ENCODE measurements at places on chromosomes 3 and 15.

- DNase-seq, result no peak
Measured at GRCh38 chr3:50173685-50174516, 17.5 kb upstream of the GNAT1 start.

- no peak for DNase-seq
Measured at GRCh38 chr15:70240082-70240481, 142.4 kb upstream of the TLE3 start.

DNA sequence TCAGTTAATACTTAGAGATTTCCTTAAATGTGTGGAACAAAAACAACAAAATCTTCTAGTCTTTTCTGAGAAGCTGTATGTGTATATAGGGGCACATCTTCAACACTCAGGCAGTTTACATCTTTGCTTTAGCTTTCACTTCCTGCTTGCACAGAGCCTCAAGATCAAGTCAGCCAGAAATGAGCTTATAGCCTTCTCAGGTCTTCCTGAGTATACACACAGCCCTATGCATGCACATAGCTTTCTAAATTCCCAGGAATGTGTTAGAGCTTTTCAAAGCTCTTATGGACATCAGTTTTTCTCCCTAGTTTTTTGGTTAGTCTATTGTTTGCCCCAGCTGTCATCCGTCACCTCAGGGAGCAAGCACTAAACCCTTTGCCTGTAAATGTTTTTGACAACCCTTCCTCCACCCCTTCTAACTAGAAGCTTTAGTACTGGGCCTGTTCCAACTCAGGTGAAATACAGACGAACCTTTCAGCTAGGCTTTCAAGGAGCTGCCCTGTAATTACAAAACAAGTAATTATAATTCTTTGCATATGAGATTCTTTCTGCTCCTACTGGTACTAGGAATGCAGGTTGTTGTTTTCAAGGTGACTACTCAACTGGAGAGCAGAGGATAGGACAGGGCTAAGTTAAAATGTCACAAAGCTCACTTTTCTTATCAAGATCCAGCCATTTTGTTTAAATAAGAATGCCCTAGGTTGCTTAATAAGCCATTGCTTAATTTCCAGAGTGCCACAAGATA, 22.6 kb upstream of the MTMR10 start:
- no peak for DNase-seq

DNA sequence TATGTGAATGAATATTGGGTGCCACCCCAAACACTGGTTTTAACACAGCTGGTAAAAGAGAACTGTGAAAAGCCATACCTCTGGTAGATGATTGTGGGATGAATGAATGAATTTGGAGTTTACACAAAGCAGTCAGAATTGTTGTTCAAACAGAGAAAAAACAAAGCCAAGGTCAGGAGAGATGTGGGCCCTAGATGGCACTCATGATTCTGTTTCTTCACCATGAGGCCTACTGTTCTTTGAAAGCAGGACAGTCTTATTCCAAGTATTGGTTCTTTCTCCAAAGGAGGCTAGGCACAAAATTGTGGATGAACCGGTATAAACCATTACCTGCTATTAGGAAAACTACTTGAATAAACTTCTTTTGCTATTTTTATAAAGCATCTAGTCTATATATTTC, 97.6 kb downstream of the SAMMSON start:
- no peak for DNase-seq

GRCh38 chr15:53872410-53872809, 105.8 kb upstream of the UNC13C start:
- peak; percentile 50 for DNase-seq

GRCh38 chr3:154616298-154616697, 186.3 kb upstream of the GPR149 start:
- no peak for DNase-seq

- no peak for DNase-seq
Measured at GRCh38 chr15:50241684-50242450, 23.7 kb downstream of the HDC start.

- DNase-seq, result no peak
Measured at GRCh38 chr3:11530153-11530721, 113.5 kb downstream of the VGLL4 start.

GRCh38 chr3:48015431-48016180, 610 bp downstream of the MAP4 start:
- DNase-seq, result no peak

DNA sequence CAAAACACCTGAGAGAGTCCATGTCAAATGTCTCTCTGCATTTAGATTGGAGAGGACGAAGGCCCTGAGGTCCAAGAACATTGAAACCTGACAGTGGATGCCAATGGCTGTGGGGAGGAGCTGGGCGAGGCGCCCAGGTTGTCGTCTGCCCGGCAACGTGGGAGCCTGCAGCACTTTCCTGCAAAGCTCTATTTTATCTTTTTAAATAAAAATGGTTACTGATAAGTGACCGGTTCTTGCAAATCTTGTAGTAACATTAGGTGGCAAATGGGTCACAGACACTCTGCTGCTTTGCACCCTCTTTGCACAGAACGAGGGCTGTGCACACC, 19.5 kb upstream of the FANCD2 start:
- DNase-seq, result no peak

GRCh38 chr15:40282869-40283614, at the start of gene ANKRD63:
Gene ANKRD63, minus strand, starts transcription at chr15:40283064. Its CDS starts 478 bp downstream, at chr15:40282586.
- no peak for DNase-seq

DNA sequence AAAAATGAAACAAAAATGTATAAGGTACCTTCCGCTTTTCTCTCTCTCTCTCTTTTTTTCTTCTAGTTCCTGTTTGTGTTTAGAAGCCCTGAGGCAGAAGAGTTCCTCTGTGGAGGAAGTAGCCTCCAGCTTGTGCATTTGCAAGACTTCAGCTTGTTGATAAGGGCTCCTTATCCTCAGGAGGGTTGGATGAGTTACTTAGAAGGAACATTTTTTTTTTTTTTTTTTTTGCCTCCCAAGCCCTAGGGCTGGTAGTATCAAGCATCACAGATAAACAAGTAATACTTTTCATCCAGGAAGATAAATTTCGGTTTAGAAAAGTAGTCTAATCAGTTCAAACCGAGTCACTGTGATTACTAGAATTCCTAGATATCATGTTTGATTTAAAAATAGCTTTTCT, 91.0 kb upstream of the CBLB start:
- peak; percentile 33 for DNase-seq

- no peak for DNase-seq
Measured at GRCh38 chr3:27670619-27671018, 51.5 kb downstream of the EOMES start.

DNA sequence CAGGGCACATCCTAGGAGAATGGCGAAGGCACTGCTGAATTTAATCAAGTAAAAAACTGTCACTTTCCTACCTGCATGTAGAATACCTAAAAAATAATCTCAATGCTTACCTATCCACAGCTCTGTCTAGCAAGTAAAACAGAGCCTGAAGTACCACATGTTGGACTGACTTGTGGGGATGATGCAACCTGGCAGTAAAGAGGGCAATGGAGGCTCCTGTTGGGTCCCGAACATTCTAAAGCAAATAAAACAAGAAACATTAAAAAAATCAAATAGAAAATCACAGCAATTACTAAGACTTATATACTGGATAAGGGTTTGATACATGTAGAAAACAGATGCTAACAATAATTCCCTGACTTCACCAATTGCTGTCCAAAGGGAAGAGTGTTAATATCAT, 56.1 kb downstream of the PTPN9 start:
- no peak for DNase-seq

DNA sequence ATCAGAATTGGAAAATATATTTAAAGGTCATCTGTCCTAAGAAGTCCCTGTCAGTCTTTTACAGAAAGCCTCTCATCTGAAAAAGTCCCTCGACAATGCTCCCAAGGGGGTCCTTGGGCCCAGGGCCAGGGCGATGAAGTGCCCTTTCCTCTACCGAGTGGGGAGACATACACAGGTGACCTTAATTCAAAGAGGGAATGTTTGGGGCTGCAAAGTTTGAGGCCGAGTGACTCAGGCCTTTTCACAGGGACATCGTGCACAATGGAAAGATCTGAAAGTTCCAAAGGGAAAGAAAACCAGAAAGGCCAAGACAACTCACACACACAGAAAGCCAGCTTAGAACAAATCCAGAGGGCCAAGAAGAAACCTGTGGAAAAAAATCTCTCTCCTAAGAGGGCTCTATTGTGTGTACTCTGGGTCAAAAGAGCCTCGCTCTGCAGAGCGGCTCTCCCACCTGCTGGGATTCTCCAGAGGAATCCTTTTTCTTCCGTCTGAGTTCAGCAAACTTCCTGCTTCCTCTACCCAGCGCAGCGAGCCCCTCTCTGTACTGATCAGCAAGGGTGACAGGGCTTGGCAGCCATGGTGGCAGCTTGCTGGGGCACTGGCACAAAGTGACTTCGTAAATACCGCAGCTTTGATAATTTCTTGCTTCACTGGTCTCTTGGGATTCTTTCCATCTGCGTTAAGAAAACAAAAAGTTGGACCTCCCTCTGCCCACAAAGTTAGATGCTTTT, 259.1 kb downstream of the OPA1 start:
- no peak for DNase-seq

DNA sequence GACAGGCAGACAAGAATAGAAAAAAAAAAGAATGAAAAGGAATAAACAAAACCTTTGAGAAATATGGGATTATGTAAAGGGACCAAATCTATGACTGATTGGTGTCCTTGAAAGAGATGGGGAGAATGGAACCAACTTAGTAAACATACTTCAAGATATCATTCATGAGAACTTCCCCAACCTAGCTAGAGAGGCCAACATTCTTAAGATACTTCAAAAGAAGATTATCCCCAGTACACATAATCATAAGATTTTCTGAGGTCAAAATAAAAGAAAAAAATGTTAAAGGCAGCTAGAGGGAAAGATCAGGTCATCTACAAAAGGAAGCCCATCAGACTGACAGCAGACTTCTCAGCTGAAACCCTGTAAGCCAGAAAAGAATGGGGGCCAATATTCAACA, 91.4 kb upstream of the PSMD6 start:
- no peak for DNase-seq

- DNase-seq, result no peak
Measured at GRCh38 chr15:49832511-49832910, 211.7 kb downstream of the DTWD1 start.

DNA sequence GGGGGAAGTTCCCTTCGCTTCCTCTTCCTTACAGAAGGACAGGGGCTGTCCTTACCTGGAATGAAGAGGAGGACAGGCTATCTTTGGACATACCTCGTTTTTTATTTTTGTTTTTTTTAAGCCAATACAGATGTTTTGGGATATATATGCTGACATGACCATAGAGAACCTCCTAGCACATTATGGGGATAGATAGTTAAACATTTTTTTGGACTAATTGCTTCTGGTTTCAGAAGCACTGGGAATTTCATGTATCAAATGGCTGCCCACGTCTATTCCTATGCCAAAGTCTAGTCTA, 238.2 kb upstream of the BHLHE40 start:
- no peak for DNase-seq

DNA sequence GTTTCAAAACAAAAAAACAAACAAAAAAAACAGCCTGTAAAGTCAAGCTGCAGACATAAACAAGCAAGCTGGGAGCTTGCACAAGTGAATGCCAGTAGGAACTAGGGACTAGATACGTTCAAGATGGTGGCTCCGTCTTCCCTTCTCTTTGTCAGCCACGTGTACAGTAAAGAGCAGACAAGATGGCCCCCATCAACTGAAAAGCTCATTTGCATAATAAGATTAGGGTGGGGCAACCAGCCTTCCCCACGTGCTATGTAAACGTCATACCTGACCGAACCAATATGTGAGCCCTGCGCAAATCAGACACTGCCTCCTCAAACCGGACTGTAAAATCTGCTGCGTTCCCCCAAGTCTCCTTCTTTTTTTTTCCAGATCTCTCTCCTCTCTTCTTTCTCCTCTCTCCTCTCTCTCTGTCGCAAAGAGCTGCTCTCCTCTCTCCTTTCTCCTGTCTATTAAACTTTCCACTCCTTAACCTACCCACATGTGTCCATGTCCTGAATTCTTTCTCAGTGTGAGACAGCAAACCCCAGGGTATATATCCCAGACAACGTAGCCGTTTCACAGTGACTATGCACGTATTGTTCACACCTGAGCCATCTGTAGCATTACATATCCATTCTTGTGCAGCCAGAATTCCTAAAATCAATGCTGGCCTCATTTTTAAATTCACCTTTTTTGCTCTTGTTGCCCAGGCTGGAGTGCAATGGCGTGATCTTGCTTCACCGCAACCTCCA, 31.2 kb upstream of the FXR1 start:
- DNase-seq, result no peak

- no peak for DNase-seq
Measured at GRCh38 chr3:16252243-16252978, 12.3 kb downstream of the DPH3 start.

- no peak for DNase-seq
Measured at GRCh38 chr3:141191097-141191749, 40.4 kb upstream of the PXYLP1 start.

DNA sequence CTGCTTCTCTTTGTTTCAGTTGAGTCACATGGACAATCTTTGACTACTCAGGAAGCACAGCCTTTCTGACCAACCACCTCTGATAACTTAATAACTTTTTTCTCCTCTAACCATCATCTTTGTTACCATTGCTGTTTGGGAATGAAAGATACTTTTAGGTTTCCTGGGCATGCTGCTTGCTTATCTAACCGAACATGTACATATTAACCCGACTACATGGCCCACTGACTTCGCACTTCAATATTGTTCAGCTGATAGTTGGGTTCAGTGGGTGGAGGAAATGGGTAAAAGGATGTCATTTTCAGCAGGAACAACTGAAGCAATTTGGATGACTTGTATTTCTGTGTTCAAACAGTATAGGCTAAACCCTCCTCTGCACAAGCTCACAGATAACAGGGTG, 214.3 kb downstream of the SQOR start:
- DNase-seq, result no peak

- no peak for DNase-seq
Measured at GRCh38 chr3:69488026-69488425, 102.1 kb upstream of the FRMD4B start.

DNA sequence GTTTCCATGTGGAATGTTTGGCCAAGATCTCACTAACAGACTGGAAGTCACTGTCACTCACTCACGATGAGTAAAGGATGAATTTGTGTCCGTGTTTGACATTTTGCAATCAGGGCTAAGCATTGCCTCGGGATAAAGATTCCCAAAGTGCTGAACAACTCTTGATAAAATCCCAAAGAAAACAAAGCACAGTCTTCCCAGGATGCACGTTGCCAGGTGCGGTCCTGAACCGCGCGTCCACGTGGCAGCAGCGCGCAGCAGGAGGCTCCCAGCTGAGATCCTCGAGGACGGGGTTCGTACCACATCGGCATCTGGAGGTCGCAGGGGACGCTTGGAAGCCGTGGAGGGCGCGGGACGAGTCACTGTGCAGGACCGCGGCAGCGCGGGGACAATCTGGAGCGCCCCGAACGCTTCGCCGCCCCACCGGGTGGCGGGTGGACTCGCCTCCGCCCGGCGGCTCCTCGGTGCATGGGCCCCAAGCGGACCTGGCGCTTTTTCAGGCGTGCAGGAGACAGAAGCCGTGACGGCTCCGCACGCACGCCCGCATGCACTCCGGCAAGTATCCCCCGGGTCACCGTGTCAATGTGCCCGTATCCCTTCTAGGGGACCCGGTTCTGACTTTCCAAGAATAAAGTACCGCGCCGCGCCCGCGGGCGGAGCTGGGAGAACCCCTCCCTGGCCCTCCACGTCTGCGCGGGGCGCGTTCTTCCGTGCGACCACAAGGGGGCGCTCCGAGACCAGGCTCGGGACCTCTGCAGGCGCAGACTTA, 17.7 kb downstream of the CPN2 start:
- DNase-seq, result peak; percentile 89

Measured in KBM-7 (cell line).